GM04503 (cell line): ENCODE measurements at places on chromosomes 13 and 19.

GRCh38 chr13:73717632-73718031, 416.6 kb downstream of the KLF12 start:
- no peak for DNase-seq

DNA sequence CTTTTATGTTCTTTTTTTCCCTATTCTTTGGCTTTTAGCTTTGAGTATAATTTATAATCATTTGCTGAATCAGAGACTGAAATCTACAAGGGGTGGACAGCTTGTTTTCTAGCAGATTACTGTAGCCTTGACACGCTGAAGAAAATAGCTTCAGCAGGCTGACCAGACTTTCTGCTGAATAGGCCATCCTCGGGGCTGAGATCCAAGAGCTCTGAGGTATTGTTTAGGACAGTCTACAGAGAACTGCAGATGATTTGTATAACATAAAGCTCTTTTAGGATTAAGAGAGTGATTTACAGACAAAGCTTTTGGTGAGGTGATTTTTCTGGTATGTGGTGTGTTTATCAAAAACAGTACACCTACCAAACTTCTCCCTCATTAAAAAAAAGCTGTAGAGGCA, 16.8 kb downstream of the POLR1D start:
- DNase-seq, result no peak

- DNase-seq, result no peak
Observed at GRCh38 chr13:80603351-80603750, 262.4 kb upstream of the SPRY2 start.

GRCh38 chr13:107842562-107843180, 372.7 kb downstream of the LIG4 start:
- no peak for DNase-seq

DNA sequence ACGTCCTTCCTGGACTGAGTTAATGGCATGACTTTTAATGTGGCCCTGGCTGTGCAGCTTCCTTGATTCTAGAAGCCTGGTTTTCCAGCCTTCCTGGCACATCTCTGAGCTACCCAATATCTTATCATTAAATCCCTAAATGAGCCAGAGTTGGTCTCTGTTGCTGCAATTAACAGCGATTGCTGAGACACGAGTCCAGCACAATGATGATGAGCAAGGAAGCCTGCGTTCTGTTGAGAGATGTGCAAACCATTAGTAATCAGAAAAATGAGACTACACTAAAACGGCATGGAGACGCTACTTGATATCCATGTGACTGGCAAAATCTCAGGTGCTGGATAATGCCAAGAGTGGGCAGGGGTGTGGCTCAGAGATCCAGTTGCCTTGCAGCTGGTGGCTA, 26.2 kb downstream of the GPR42 start:
- DNase-seq, result no peak

DNA sequence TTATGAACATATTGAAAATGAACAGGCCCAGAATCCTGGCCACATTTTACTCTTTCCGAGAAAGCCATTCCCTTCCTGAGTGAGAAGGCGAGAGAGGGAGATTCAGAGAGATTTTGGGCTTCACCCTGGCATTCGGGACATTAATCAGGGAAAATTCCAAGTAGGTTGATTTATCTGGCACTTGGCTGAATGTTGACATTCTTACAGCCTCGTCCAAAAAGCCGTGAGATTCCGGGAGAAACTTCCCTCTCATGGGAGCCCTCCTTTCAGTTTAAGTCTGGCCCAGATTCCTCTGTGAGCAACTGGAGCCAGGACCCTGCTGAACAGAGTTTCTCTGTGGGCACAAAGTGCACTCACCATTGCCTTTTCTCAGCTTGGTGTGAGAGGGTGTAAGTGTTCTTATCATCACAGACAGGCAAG, 129.2 kb upstream of the PEG3 start:
- DNase-seq, result no peak

DNA sequence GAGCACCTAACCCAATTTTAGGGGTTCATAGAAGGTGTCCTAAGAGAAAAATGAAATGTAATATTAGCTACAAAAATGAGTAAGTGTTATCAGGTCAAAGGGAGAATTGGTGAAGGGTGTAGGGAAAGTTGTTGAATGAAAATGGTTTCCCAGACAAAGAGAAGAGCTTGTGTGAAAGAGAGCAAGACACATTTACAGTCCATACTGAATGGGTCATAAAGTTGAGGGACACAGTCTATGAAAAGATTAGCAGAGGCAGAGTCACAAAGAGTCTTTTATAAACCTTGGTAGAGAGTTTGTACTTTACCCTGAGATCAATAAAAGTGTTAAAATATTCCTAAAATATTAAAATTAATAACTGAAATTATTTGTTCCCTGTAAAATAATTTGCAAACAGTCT, 759.4 kb downstream of the DIAPH3 start:
- DNase-seq, result no peak

DNA sequence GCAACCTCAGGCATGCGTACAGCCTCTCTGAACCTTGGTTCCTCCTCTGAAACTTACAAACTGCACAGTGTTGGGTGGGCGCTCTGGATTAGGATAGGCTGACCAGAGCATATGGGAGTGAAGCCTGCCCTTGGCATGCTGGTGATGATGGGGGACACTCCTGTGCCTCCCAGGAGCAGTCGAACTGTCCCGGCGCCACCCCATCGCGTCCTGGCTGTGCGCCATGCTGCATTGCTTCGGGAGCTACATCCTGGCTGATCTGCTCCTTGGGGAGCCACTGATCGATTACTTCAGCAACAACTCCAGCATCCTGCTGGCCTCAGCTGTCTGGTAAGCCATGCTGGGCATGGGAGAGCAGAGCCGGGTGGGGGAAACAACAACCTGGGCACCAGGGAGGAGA, 18.9 kb downstream of the TMEM38A start:
- DNase-seq, result no peak

- no peak for DNase-seq
Observed at GRCh38 chr13:82010780-82011179, 1669.9 kb upstream of the SPRY2 start.

- DNase-seq, result no peak
Observed at GRCh38 chr13:96200810-96201209, 110.9 kb downstream of the HS6ST3 start.
